CD8-positive, alpha-beta memory T cell (primary cell): ENCODE measurements at places on chromosomes 7 and 10.
A peak's percentile ranks its signal among the peaks of the same experiment; 100 is the strongest.

- H3K27ac ChIP-seq, result no peak overlapping the region
- H3K27me3 ChIP-seq, result no peaks in the 10 kb centered on the region
- H3K4me1 ChIP-seq, result no peaks in the 10 kb centered on the region
Observed at GRCh38 chr7:81501220-81501619, 268.6 kb downstream of the HGF start.

GRCh38 chr7:7617550-7617949 lies 23.0 kb upstream of the UMAD1 start:
- no peaks in the 10 kb centered on the region for H3K36me3 ChIP-seq
- no peaks in the 10 kb centered on the region for H3K27me3 ChIP-seq
- H3K4me3 ChIP-seq, result no peak overlapping the region
- peak overlapping the region; percentile 4 for H3K27ac ChIP-seq
- DNase-seq, result no peak

- H3K27me3 ChIP-seq, result no peaks in the 10 kb centered on the region
- no peak overlapping the region for H3K4me3 ChIP-seq
- H3K4me1 ChIP-seq, result peaks cover 7% of the 10 kb centered on the region
Observed at GRCh38 chr7:84193747-84194146, 842 bp downstream of the SEMA3A start.

- H3K27me3 ChIP-seq, result no peaks in the 10 kb centered on the region
- no peak overlapping the region for H3K27ac ChIP-seq
- no peak overlapping the region for H3K4me3 ChIP-seq
- H3K36me3 ChIP-seq, result no peaks in the 10 kb centered on the region
Observed at GRCh38 chr10:3486346-3487065, 298.5 kb downstream of the KLF6 start.

GRCh38 chr10:72310636-72311035 lies 36.9 kb downstream of the DDIT4 start:
- no peaks in the 10 kb centered on the region for H3K36me3 ChIP-seq
- H3K27ac ChIP-seq, result no peak overlapping the region
- DNase-seq, result no peak
- no peak overlapping the region for H3K4me3 ChIP-seq
- H3K4me1 ChIP-seq, result peaks cover 52% of the 10 kb centered on the region
- H3K27me3 ChIP-seq, result no peaks in the 10 kb centered on the region

DNA sequence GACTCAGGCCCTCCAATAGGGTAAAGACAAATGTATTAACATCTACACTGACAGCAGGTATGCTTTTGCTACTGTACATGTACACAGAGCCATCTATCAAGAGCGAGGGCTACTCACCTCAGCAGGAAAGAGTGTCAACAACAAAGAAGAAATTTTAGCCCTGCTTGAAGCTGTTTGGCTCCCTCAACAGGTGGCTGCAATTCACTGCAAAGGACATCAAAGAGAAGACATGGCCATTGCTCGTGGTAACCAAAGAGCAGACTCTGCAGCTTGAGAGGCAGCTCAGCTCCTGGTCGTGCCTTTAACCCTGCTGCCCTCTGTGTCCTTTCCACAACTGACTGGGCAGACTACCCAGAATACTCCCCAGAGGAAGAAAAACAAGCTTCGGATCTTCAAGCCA lies 5.1 kb downstream of the AKR1B15 start:
- H3K36me3 ChIP-seq, result no peaks in the 10 kb centered on the region
- no peaks in the 10 kb centered on the region for H3K4me1 ChIP-seq
- no peak overlapping the region for H3K4me3 ChIP-seq
- no peaks in the 10 kb centered on the region for H3K27me3 ChIP-seq
- no peak for DNase-seq
